ENCODE measurements at places on chromosomes 11 and 22. TPM values are rescaled to one million over a fixed set of nuclear protein-coding genes. Genes with fewer than 3 reads are reported as not detected.

The FGF4 gene
- 0.37 TPM for total RNA-seq

The CNGA4 gene
- total RNA-seq = not detected

The PLAAT4 gene
- total RNA-seq = not detected

The SAA1 gene
- not detected for total RNA-seq

Measured in glutamatergic neuron (in vitro differentiated cells).